ENCODE measurements at places on chromosomes 7 and 10. TPM values are rescaled to one million over a fixed set of nuclear protein-coding genes. Genes with fewer than 3 reads are reported as not detected.

DNA sequence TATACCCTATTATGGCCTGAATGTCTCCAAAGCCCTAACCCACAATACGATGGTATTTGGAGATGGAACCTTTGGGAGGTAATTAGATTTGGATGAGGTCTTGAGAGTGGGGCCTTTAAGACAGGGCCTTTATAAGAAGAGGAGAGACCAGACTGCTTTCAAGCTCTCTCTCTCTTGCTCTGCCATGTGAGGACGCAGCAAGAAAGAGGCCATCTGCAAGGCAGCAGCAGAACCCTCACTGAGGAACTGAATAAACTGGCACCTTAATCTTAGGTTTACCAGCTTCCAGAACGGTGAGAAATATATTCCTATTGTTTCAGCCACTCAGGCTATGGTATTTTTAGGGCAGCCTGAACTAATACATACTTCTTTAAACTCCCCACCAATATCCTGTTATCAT lies 2.0 kb upstream of the GNAI1 start:
- DNase-seq = no peak

DNA sequence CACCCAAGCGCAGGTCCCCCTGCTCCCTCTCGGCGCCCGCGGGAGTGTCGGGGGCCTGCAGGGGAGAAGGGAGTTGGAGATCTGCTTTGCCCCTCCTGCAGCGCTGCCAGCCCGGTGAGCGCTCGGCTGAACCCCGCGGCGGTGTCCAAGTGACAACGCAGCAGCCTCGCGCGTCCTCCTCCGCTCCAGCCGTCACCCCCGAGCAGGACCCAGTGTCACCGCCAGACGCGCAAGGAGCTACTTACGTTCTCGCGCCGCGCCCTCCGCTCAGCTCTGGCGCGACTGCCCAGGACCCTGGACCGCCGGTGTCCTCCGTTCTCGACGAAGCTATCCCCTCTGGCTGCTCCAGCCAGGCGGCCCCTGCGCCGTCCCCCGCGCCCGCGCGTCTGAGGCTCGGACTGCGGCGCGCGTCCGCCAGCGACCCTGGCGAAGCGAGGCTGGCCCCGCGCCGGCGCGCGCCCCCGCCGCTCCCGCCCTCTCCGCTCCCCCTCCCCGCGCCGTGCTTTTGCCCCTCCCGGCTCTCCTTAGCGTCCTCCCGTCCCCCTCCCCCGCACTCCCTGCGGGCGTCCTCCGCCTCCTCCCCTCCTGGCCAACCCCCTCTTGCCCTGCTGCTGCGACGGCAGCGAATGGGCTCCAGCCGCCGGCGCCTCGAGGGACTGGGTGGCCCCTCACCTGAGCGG lies at the start of gene NRCAM:
Gene NRCAM, minus strand, starts transcription at position 439 of the 680 bp plus-strand sequence. CDS start 216,372 bp downstream, outside the sequence.
- DNase-seq = peak; percentile 93

Gene AHCYL2
- total RNA-seq = 10.2 TPM

Gene CYP3A7
- total RNA-seq = not detected

Gene IKZF1
- not detected for total RNA-seq

Gene NEUROG3
- total RNA-seq = not detected

DNA sequence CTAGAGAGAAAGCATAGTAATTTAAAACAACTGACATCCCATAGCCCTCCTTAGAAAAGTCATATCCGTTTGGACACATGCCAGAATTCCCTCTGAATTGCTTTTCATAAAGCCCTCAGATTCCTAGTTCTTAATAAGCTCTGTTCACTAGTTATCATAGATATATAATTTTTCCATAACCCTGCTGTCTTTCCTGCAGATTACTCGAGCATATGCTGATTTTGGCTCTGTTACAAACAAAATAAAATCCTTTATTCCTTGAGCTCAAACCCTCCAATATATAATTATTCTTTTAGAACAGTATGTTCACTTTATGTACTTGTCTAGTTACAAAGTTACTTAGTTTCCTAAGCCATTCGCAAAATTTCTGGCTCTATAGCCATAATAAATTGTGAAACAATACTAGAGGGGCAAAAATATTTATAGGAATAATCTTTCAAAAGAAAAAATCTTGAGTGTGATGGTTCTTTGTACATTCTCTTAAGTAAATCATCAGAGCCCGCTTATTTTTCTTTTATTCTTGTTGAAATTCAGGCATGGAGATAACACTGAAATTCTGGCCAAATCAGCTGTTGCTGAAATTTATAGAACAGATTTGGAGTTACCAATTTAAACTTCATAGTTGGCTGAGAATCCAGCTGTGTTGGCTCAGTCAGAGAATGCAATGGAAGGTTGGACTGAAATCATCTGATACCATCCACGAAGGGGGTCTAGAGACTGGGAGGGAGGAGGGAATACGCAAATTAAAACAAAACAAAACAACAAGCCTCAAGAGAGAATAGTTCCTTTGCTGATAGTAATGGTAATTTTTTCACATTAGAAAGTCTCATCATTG lies 146.1 kb upstream of the TMEM196 start:
- DNase-seq = peak; percentile 62

Gene ANKRD30A
- not detected for total RNA-seq

Gene ZSCAN25
- 21.2 TPM for total RNA-seq

GRCh38 chr7:47885309-47885986 lies 62.8 kb downstream of the PKD1L1 start:
- DNase-seq = no peak

- DNase-seq = no peak
These were observed 281.5 kb downstream of the GRID1 start for GRCh38 chr10:86085136-86085535.

Gene SYT15B
- total RNA-seq = 0.06 TPM

DNA sequence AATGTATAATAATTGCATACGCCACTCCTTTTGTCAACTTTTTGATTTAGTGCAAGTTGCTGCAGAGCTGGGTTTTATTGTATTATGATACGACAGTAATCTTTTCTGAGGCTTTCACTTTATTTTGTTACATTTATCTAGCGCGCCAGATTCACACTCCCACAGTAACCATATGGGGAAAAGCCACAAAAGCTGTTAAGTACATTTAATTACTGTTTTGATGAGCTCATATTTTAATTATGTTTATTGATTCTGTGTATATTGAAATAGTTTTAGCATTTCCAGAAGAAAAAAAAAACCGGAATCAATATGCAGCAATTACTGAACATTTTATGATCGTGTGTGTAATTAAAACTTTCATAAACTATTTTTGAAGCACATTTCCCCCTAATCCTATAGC lies 118.5 kb downstream of the RAB11FIP2 start:
- no peak for DNase-seq

Gene PRKG1
- total RNA-seq = 3.0 TPM

GRCh38 chr10:43982250-43982649 lies 333.6 kb upstream of the ZNF32 start:
- DNase-seq = no peak

DNA sequence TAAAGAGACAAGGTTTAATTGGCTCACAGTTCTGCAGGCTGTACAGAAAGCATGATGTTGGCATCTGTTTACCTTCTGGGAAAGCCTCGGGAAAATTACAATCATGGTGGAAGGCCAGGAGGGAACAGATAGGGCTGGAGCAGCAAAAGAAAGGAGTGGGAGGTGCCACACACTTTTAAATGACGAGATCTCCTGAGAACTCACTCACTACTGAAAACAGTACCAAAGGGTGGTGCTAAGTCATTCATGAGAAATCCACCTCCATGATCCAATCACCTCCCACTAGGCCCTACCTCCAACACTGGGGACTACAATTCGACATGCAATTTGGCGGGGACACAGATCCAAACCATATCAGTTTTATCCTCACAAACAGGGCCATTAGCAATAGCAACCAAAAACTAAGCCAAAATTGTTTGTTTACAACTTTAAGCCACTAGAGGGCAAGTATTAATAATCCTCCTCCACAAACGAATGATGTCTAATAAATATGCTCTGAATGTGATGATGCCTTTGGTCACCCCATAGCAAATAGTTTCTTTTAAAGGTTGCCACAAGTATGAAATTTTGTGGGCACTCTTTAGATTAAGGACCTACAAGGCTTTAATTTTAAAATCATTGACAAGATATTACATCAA lies 129.2 kb upstream of the NRBF2 start:
- DNase-seq = no peak

- DNase-seq = no peak
These were observed 5.6 kb upstream of the AHR start for GRCh38 chr7:17292843-17293242.

All from SJCRH30 (cell line).